ENCODE measurements at places on chromosomes 6 and 20. TPM values are rescaled to one million over a fixed set of nuclear protein-coding genes. Genes with fewer than 3 reads are reported as not detected.

- DNase-seq = no peak
Observed at GRCh38 chr6:18446771-18447170, 59.6 kb downstream of the RNF144B start.

- peak; percentile 76 for DNase-seq
Observed at GRCh38 chr6:32947552-32948465, 5.1 kb downstream of the HLA-DMA start.

GRCh38 chr20:24948939-24949679 lies at the start of gene CST7:
Gene CST7 (plus strand): TSS chr20:24949269. CDS start chr20:24949506, 237 bp downstream.
- no peak for DNase-seq

GRCh38 chr6:70956191-70956450 lies 739 bp downstream of the B3GAT2 start:
- no peak for DNase-seq

DNA sequence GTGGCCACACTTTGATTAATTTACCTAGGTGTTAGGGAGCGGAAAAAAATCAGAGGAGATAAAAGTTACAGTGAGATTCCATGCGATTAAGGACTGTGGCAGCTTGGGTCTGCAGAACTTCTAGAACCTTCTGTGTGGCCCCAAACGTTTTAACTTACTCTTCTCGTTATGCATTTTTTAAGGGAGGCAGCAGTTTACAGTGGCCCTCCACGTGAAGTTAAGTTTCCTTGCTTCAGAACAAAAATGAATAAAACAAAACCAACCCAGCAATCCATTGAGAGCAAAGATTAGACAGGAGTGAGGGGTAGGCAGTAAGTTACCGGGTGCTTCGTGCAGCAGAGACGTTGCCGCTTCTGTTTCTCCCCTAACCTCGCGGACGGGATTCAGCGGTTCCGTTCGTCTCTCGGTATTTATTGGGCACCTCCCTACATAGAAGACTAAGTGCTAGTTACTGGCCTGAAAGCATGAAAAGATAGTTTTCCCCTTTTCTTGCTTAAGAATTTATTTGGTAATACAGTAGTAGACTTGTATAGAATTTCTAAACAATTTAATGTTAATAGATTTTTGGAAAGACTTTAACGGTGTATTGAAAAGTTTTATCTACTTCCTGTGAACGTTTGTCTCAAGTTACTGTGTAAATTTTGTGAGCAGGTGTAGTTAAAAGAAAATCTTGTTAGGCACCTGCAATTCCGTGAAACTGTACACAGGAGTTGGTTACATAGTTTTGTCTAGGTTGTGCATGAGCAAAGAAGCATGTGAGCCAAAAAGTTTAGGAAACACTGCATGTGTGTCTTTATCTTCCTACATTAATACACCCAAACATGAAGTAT lies 1.1 kb downstream of the BAG2 start:
- peak; percentile 50 for DNase-seq

DNA sequence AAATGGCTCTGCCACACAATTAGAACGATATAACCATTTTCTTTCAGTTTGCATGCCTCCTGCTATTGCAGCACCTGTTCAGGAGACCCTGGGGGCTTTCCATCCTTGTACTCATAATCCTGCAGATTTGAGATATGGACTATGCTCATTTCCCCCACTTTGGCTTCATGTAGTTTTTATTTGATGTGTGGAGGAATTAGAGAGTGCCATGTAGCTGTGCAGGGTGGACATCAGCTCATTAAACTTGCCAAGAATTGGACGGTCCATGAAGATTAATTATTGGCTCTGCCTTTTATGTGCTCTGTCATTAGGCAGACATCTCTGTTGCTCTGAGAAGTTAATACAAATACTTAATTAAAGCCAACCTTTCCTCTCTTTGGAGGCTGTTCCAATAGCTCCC lies 66.2 kb upstream of the CD83 start:
- no peak for DNase-seq

DNA sequence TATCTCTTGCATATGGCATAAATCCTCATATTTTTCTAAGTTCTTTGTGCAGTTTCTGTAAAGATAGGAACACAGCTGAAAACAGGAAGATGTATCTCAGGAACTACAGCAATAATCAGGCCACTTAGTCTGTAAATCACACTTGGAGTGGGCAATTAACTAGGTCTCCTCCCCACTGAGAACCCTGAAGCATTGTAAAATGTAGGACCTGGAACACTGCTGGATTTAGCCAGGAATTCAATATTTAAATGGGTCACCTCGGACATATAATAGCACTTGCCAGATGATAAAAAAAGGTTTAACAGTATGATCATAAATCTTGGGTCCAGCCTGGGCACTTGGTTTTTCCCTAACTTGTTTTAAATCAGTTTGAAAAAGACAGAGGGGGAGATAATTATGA lies 155.0 kb downstream of the GRM1 start:
- no peak for DNase-seq

GRCh38 chr6:139940741-139941729 lies 566.6 kb upstream of the CITED2 start:
- peak; percentile 31 for DNase-seq

The ISM1 gene
- total RNA-seq = not detected

The CST4 gene
- total RNA-seq = not detected

The SLC22A16 gene
- total RNA-seq = not detected

The FAM50B gene
- total RNA-seq = 9.8 TPM

The ECT2L gene
- not detected for total RNA-seq

Measured in B cell (primary cell).